ENCODE measurements at places on chromosomes 1 and 21. TPM values are rescaled to one million over a fixed set of nuclear protein-coding genes. Genes with fewer than 3 reads are reported as not detected.

RGL1 gene
- total RNA-seq = 3.4 TPM

L1TD1 gene
- total RNA-seq = 0.09 TPM

EBNA1BP2 gene
- 61.8 TPM for total RNA-seq

KRTAP19-1 gene
- not detected for total RNA-seq

DNA sequence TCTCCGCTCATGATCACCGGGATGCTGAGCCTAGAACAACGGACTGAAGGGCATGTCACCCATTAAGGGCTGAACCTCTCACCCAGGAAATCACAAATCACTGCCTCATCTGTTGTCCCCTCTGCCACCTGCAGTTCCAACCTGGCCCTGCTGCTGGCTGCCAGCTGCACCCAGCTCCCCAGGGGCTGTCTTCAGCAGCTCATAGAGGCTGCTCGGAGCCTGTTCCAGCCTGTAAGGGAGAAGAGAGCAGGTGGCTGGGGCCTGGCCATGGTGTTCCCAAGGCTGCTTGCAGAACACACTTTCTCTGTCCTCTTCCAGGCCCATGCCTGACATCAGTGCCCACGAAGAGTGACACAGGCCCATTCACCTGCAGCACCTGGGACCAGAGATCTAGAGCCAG is 44.5 kb upstream of the DISP3 start:
- DNase-seq = no peak
- H3K4me3 ChIP-seq = no peak overlapping the region
- H3K4me1 ChIP-seq = no peaks in the 10 kb centered on the region
- no peaks in the 10 kb centered on the region for H3K36me3 ChIP-seq
- H3K27ac ChIP-seq = no peak overlapping the region

- no peak for DNase-seq
- H3K27me3 ChIP-seq = no peaks in the 10 kb centered on the region
- H3K27ac ChIP-seq = no peak overlapping the region
- H3K36me3 ChIP-seq = peaks cover 93% of the 10 kb centered on the region
- H3K4me1 ChIP-seq = peaks cover 87% of the 10 kb centered on the region
These were observed 24.4 kb downstream of the CD55 start for GRCh38 chr1:207345644-207346477.
